ENCODE measurements at places on chromosomes 7 and 10. TPM values are rescaled to one million over a fixed set of nuclear protein-coding genes. Genes with fewer than 3 reads are reported as not detected.

Gene SLC26A5
- total RNA-seq, result 2.3 TPM

Gene ABCB4
- total RNA-seq, result 3.1 TPM

Gene DDC
- not detected for total RNA-seq

Gene HTR7
- total RNA-seq, result 0.65 TPM

Gene HKDC1
- 0.17 TPM for total RNA-seq

Gene FAM25C
- total RNA-seq, result not detected

Gene ITIH5
- 162 TPM for total RNA-seq

Gene NEUROG3
- not detected for total RNA-seq

Gene RBP3
- total RNA-seq, result not detected

Gene LIPF
- total RNA-seq, result not detected

Gene MACROH2A2
- 2.4 TPM for total RNA-seq

Gene IGF2BP3
- total RNA-seq, result 3.6 TPM

Gene GPR85
- total RNA-seq, result not detected

Gene NPFFR1
- total RNA-seq, result not detected

Gene NKX1-2
- not detected for total RNA-seq

Gene SPDYE2B
- total RNA-seq, result not detected

Gene PLXNA4
- total RNA-seq, result 30.2 TPM

Gene TSPAN13
- total RNA-seq, result 68.9 TPM

Gene ZNF736
- total RNA-seq, result 21.1 TPM

Gene OGDHL
- total RNA-seq, result not detected

Gene THNSL1
- total RNA-seq, result 1.8 TPM

Gene TMEM130
- total RNA-seq, result not detected

Gene LRRC18
- not detected for total RNA-seq

Gene CUBN
- 6.0 TPM for total RNA-seq

Gene TAS2R3
- 1.1 TPM for total RNA-seq

Gene NRCAM
- total RNA-seq, result 74.4 TPM

Gene WDR91
- total RNA-seq, result 27.5 TPM

Gene POLD2
- total RNA-seq, result 19.9 TPM

Gene PROSER2
- 8.1 TPM for total RNA-seq

Gene FLNC
- 4.9 TPM for total RNA-seq

Gene FAM107B
- total RNA-seq, result 59.0 TPM

Gene ADO
- total RNA-seq, result 16.8 TPM

Gene PNLIPRP2
- not detected for total RNA-seq

Gene TRIM73
- total RNA-seq, result 7.5 TPM

Gene CD36
- total RNA-seq, result 6,827 TPM

Gene FGFR2
- total RNA-seq, result 14.3 TPM

Gene TFEC
- 9.2 TPM for total RNA-seq

Gene LIPN
- 1.7 TPM for total RNA-seq

Gene GLI3
- total RNA-seq, result 16.7 TPM

Gene GOLGA7B
- 3.2 TPM for total RNA-seq

Gene ZWINT
- 3.6 TPM for total RNA-seq

Gene TNRC18
- 44.7 TPM for total RNA-seq

Gene CLDN4
- total RNA-seq, result 0.68 TPM

Gene KIF11
- total RNA-seq, result 3.1 TPM

Gene SLC26A3
- not detected for total RNA-seq

Gene HOXA7
- 4.3 TPM for total RNA-seq

Gene FKBP6
- not detected for total RNA-seq

Gene GRID2IP
- total RNA-seq, result not detected

Gene ZNF425
- total RNA-seq, result 2.9 TPM

Gene RNF133
- total RNA-seq, result 2.4 TPM

Gene OR2A5
- total RNA-seq, result not detected

Gene PTF1A
- total RNA-seq, result not detected

Gene CREB5
- 25.3 TPM for total RNA-seq

Gene STEAP2
- 15.6 TPM for total RNA-seq

Gene ASZ1
- total RNA-seq, result not detected

Gene EPHB6
- total RNA-seq, result 20.3 TPM

Gene OSBPL3
- total RNA-seq, result 8.4 TPM

Gene FRMD4A
- 70.0 TPM for total RNA-seq

Measured in subcutaneous adipose tissue (tissue), 4 donors.